ENCODE measurements at places on chromosomes 6 and 20.

DNA sequence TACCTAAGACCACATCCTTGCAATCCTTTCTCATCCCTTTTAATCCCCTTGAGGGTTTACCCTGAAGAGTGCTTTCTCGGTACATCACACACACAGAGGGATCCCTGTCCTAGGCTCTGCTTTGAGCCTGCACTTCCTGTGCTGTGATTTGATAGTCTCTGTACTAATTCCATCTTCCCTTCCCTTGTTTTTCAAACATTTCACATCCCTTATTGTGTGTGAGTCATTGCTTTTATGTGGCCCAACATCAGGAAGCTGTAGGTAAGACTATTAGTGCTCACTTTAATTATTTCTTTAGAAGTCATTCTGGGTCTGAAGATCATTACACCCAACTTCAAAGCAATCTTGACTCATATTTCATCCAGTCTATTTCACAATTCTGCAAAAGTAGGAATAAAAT, 57.2 kb upstream of the ANKEF1 start:
- DNase-seq: no peak

- no peak for DNase-seq
Measured at GRCh38 chr20:23178806-23179205, 92.7 kb upstream of the CD93 start.

GRCh38 chr20:37903317-37904007, 535 bp downstream of the VSTM2L start:
- no peak for DNase-seq

- DNase-seq: no peak
Measured at GRCh38 chr6:143283887-143284645, 166.4 kb downstream of the ADAT2 start.

- no peak for DNase-seq
Measured at GRCh38 chr6:83985308-83985713, 48.3 kb upstream of the MRAP2 start.
